ENCODE measurements at places on chromosomes 2 and 18. TPM values are rescaled to one million over a fixed set of nuclear protein-coding genes. Genes with fewer than 3 reads are reported as not detected.

GRCh38 chr18:11040823-11041656, 108.3 kb downstream of the PIEZO2 start:
- no peaks in the 10 kb centered on the region for H3K4me1 ChIP-seq
- H3K4me3 ChIP-seq = no peak overlapping the region
- no peaks in the 10 kb centered on the region for H3K27me3 ChIP-seq
- H3K27ac ChIP-seq = peak overlapping the region; percentile 25
- no peak for DNase-seq

GRCh38 chr18:80252136-80252535, 4.8 kb upstream of the PARD6G start:
- no peaks in the 10 kb centered on the region for H3K36me3 ChIP-seq
- no peak overlapping the region for H3K27ac ChIP-seq
- peaks cover 9% of the 10 kb centered on the region for H3K27me3 ChIP-seq
- no peak overlapping the region for H3K4me3 ChIP-seq
- peaks cover 5% of the 10 kb centered on the region for H3K4me1 ChIP-seq

TBR1 gene
- polyA plus RNA-seq = not detected

IL18R1 gene
- 2.2 TPM for polyA plus RNA-seq

DNA sequence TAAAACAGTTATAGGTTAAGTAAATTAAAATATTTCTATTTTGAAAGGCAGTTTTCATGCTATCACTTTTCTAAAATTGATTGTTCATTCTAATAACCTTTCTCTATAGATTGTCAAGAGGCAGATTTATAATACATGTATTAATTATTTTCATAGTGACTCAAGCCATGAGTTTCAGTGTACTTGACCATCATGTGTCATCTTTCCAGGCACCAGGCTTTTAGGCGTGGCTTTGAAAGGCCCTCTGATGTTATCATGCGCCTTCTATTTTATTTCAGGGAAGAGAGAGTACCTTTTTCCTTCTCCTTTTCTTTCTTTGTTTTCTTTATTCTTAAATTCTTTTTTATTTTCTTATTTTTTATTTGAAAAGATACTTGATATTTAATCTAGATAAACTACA, 128.3 kb upstream of the ETAA1 start:
- H3K4me3 ChIP-seq = no peak overlapping the region
- DNase-seq = no peak
- H3K4me1 ChIP-seq = no peaks in the 10 kb centered on the region
- H3K36me3 ChIP-seq = no peaks in the 10 kb centered on the region

GRCh38 chr2:96608469-96609455, 29.4 kb downstream of the KANSL3 start:
- no peaks in the 10 kb centered on the region for H3K4me1 ChIP-seq
- H3K27ac ChIP-seq = no peak overlapping the region

DNA sequence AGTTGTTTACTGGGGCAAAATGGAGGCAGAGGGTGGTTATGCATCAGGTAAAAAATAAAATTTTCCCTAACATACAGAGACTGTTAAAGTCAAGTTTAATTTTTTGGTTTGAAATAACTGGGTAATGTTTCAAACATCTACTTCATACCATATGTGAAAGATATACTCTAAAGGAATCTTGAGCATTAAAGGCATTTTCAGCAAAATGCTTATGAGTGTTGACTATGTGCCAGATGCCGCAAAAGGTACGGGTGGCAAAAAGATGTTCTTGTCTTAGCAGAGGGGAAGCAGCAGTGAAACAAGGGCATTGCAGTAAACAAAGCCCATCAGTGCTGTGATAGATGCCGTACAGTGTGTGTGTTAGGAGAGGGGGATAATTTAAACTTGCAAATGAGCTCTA, 263.1 kb upstream of the ID2 start:
- H3K27ac ChIP-seq = no peak overlapping the region
- no peak overlapping the region for H3K4me3 ChIP-seq
- DNase-seq = no peak
- H3K27me3 ChIP-seq = no peaks in the 10 kb centered on the region

DNA sequence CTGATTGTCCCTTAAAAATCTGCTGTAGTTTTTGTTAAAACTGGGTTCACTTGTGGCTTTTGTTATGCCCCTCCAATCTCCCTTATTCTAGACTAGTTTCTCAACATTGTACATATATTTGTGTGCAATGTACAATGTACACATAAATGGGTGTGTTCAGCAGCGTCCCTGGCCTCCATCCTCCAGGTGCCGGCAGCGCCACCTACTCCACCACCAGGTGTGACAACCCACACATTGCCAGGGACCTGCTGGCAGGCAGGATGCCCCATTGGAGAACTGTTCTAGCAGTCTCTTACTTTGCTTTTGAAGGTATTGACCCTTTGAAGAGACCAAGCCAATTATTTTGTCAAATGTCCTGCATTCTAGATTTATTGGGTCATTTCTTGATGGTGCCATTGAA, 75.4 kb downstream of the SH3RF3 start:
- H3K27ac ChIP-seq = no peak overlapping the region
- H3K4me3 ChIP-seq = no peak overlapping the region
- no peaks in the 10 kb centered on the region for H3K27me3 ChIP-seq
- H3K4me1 ChIP-seq = peaks cover 7% of the 10 kb centered on the region
- peak; percentile 47 for DNase-seq

RAD51AP2 gene
- not detected for polyA plus RNA-seq

EFHD1 gene
- polyA plus RNA-seq = 13.6 TPM

DNA sequence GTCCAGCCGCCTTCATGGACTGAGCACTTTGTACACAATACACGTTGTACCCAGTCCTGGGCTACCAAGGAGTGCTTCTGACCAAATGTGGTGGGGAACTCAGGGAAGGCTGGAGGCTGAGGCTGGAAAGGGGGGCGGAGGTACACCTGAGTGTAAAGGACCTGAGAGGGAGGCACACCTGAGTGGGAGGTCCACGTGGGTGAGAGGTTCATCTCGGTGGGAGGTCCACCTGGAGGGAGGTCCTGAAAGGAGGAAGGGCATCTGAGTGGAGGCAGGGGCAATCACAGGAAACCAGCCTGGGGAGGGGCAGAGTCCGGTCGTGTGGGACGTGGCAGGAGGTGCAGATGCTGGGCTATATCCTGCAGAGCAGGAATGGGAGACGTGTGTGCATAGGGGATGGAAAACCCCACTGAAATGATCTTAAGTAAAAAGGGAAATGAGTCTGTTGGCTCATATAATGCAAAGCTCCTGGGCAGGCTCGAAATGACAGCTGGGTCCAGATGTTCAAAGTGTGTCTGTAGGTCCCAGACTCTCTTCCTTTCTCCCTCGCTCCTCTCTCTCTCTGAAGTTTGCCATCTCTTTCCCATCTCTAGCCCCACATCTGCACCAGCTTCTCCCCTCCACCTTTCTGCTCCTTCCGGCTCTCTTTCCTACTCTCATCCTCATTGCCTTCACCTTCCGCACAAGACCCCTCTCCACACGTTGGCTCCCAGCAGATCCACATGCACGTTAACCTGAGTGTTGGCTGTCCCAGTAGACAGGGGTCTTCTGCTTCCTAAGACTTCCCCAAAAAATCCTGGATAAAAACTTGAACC, 137.7 kb downstream of the PXDN start:
- H3K27me3 ChIP-seq = peaks cover 11% of the 10 kb centered on the region
- H3K4me1 ChIP-seq = peaks cover 39% of the 10 kb centered on the region
- no peak for DNase-seq
- no peak overlapping the region for H3K4me3 ChIP-seq

- no peaks in the 10 kb centered on the region for H3K27me3 ChIP-seq
- H3K4me3 ChIP-seq = no peak overlapping the region
- no peaks in the 10 kb centered on the region for H3K4me1 ChIP-seq
Observed at GRCh38 chr18:75088021-75088506, 120.9 kb downstream of the PTGR3 start.

MLPH gene
- polyA plus RNA-seq = 1.4 TPM

LHCGR gene
- polyA plus RNA-seq = 0.03 TPM

TMEM17 gene
- polyA plus RNA-seq = 0.22 TPM

All from spleen (tissue), 13 donors.